ENCODE measurements at places on chromosomes 4 and X. TPM values are rescaled to one million over a fixed set of nuclear protein-coding genes. Genes with fewer than 3 reads are reported as not detected.

DNA sequence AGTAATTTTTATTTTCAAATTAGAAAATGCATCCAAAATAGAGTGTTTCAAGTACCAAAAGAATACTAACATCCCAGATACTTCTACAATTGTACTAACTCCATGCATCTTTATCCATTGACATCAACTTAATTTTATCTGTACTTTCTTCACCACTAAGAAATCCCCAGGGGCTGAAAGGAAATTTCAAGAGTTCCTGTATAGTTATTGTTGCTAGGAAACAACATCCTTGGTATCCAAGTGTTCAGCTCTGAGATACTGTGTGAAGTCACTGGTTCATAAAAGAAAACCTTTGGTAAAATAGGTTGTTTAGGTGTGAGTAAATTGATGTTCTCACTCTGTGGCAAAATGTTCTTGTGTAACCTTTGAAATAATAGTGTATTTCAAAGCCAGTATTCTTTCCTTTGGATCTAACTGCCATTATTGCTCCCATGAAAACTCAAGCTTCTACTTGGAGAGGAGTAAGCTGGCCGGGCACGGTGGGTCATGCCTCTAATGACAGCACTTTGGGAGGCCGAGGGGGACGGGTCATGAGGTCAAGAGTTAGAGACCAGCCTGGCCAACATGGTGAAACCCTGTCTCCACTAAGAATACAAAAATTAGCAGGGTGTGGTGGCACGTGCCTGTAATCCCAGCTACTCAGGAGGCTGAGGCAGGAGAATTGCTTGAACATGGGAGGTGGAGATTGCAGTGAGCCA, 72.9 kb downstream of the COMMD8 start:
- DNase-seq, result no peak

DNA sequence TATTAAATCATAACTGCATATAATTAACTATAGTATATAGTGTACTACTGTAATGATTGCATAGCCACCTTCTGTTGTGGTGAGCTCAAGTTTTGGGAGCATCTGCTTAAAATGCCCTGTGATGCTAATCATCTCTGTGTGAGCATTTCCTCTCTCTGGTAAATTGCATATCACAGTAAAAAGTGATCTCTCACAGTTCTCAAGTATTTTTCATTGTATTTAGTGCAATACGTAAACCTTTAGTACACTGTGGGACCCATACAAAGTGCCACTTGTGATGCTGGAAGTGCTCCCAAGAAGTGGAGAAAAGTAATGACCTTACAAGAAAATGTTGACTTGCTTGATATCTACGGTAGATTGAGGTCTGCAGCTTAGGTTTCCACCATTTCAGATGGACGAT, 82.0 kb downstream of the WWC2 start:
- DNase-seq, result no peak

DNA sequence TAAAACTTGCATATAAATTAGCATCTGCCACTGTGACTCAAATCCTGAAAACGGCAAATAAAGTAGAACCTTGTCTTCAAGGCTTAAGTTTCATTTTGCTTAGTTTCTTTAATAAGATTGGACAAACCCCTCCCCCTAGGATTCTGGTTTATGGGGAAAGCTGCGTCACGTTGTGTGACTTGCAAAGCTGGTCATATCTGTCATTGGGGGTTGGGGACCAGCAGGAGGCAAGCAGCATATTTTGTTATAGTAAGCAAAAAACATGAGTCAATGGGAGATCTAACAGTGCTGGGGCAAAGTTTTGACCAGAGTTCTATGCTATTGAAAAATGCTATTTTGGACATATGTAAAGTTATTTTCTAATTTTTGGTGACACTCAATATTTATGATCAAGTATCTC, 407.3 kb downstream of the PCDH18 start:
- DNase-seq, result no peak

- DNase-seq, result no peak
Measured at GRCh38 chr4:128463006-128463405, 175.4 kb upstream of the PGRMC2 start.

DNA sequence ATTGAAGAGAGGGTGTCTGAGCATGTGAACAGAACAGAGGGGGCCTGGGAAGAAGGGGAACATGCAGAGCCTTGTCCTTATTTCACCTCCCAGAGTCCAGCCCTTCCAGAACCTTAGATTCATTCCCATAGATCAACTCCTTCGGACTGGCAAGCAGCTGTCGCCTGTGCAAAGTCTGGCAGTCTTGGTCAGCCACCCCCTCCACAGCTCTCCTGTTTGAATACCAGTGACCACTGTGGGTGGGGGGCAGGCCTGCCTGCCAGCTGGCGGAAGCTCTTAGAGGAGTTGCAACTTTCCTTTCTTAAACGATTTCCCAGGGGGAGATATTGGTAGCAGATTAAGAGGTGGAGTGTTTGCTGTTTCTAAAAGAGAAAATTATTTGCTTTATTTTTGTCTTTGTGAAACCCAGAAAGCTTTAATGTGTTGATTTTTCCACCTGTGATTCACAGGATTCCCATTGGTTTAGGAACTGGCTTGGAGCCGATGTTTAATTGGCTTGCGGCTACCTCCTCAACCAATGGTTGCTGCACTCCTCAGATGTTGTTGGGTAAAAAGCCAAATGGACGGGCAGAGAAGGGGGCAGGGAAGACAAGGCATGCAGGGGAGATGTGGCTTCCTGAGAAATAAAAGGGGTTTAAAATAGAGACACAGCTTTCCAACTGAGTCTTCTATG, 62.2 kb upstream of the PRPS1 start:
- DNase-seq, result no peak

DNA sequence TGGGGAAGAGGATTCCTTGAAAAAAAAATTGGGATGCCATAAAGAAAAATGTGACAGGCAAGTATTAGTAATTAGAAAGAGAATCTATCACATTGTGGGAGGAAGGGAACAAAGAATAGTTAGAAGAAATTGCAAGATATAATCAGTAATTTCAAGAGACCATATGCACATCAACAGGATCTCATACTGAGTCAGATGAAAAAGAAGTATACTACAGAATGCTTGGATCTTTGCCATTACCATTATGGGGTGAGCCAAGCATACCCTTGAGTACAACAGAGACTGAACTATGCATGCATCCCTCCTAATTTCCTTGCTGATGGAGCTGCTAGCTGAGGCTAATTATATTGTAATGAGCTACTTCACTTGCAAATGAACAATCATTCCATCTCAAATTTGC, 287.6 kb downstream of the PAPSS1 start:
- no peak for DNase-seq

DNA sequence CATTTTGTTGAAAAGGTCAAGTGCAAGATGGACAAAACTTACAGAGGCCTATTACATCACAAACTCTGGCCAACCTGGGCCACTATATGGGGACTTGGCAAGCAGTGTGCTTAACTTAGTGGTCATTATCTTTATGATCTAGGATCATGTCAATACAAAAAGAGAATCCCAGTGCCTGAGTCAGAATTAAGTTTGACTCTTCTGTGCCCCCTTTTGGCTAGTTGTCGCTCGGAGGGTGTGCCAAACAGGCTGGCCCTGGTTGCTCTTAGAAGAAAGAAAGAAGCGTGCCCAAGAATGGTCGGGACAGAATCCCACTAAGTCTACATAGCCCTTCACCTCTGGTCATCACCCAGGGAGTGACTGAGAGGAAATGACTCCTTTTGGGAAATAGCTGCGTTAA, 100.1 kb downstream of the EIF4E start:
- DNase-seq, result no peak

DNA sequence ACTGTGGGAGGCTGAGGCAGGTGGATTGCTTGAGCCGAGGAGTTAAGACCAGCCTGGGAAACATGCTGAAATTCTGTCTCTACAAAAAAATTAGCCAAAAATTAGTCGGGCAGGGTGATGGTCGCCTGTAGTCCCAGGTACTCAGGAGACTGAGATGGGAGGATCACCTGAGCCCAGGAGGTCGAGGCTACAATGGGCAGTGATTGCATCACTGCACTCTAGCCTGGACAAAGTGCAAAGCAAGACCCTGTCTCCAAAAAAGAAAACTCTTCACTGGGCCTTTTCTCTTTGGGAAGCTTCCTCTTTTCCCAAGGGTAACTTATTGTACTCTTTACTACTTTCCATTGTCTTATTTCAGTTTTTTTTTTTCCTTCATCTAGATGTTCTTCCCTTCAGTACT, 88.9 kb downstream of the UBE2K start:
- DNase-seq, result no peak

- no peak for DNase-seq
Measured at GRCh38 chrX:49191574-49192011, 5.4 kb upstream of the PRICKLE3 start.

- DNase-seq, result no peak
Measured at GRCh38 chr4:109816082-109816442, 500 bp downstream of the GAR1 start.

- DNase-seq, result no peak
Measured at GRCh38 chr4:150720973-150721518, 139.1 kb downstream of the MAB21L2 start.

DNA sequence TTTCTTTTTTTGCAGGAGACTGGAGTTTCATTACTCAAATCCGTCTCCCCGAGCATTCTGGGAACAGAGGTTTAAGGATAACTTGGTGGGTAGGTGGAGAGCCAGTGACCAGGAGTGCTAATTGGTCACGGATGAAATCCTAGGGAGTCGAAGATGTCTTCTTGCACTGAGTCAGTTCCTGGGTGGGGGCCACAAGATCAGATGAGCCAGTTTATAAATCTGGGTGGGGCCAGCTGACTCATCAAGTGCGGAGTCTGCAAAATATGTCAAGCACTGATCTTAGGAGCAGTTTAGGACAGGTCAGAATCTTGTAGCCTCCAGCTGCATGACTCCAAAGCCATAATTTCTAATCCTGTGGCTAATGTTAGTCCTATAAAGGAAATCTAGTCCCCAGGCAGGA, 741.3 kb downstream of the PCDH7 start:
- DNase-seq, result no peak

- no peak for DNase-seq
Measured at GRCh38 chr4:5120468-5120867, 69.2 kb downstream of the STK32B start.

- no peak for DNase-seq
Measured at GRCh38 chr4:135357091-135357490, 1155.5 kb upstream of the PABPC4L start.

DNA sequence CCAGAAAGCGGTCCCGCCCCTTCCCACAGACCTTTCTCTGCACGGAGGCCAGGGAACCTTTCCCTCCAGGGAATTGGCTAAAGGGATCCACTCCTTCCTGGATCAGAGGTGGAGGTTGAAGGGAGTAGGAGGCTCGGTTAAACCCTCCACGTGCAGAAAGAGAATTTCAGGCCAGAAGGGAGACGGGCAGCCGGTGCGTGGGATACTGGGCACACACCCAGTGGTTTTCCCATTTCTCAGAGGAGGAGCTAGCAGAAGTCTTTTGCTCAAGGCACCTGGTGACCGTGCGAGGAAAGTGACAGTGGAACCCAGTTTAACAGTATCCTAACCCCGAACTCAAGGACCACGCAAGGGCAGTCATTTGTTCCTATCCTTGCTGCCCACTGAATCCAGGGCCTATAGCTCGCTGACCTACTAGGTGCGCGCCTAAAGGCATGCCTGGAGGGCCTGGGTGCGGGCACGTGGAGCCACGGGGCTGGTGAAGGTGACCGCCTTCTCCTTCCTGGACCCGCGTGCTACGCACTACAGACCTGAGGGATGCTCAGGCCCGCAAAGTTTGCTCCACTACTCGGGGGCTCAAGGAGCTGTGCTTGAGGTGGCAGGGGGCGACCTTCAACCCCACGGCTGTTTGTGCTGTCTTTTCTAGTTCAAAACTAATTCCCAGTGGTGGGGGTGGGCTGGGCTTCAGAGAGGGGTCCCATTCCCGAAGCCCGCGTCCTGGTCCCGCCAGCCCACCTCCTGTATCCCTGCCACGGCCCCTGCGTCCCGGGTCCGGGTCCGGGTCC, 587 bp upstream of the AFF2 start:
- DNase-seq, result no peak

GRCh38 chrX:54891573-54891972, 29.1 kb upstream of the TRO start:
- no peak for DNase-seq

GRCh38 chr4:161285461-161285860, 878.3 kb downstream of the FSTL5 start:
- DNase-seq, result no peak

DNA sequence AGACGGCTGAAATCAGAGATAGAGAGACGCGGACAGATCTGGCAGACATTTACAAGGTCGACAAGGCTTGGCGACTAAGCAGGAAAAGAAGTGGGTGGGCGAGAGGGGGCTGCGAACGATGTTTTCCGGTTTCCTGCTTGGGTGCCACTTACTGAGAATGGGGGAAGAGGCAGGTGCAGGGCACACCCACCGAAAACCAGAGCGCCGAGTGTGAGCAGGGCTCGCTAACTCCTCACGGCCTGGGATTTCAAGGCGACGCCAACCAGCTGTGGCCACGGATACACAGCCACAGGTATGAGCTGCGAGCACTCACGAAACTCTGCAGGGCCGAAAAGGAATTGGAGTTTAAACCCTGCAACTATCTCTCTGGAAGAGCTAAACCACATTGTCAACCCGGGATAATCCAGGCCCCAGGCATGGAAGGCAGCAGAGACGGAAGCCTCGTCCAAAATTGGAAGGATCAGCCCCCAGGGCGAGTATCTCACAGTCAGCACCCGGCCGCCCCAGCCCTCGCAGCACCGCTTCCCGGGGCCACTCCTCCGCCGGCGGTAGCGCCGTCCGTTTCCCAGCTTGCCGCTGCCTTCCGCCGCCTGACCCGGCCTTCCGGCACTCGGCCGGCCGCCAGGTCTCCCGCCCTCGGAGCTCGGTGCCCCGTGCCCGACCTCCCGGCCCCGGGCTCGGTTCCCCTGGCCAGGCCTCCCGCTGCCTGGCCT, 778 bp downstream of the CASP3 start:
- peak; percentile 91 for DNase-seq

GRCh38 chrX:150410513-150410912, 47.4 kb downstream of the MAMLD1 start:
- no peak for DNase-seq

GRCh38 chrX:48617542-48618340, 20.4 kb downstream of the WDR13 start:
- DNase-seq, result no peak

- no peak for DNase-seq
Measured at GRCh38 chr4:132240081-132240480, 909.0 kb upstream of the PCDH10 start.

GRCh38 chrX:48474127-48474526, 1.9 kb upstream of the FTSJ1 start:
- DNase-seq, result no peak

GRCh38 chrX:123755107-123755506, 22.3 kb upstream of the THOC2 start:
- no peak for DNase-seq

The FDCSP gene
- not detected for total RNA-seq

The SAT1 gene
- total RNA-seq, result 321 TPM

The AASDH gene
- total RNA-seq, result 8.1 TPM

The ZNF185 gene
- total RNA-seq, result 1.4 TPM

The AFF2 gene
- 2.7 TPM for total RNA-seq

The FREM3 gene
- not detected for total RNA-seq

The SLC34A2 gene
- total RNA-seq, result not detected

The SHOX gene
- total RNA-seq, result not detected

The SSX2B gene
- not detected for total RNA-seq

The NWD2 gene
- not detected for total RNA-seq

The IL1RAPL2 gene
- total RNA-seq, result not detected
